Endodermal cell (in vitro differentiated cells): ENCODE measurements at places on chromosomes 16 and 17. TPM values are rescaled to one million over a fixed set of nuclear protein-coding genes. Genes with fewer than 3 reads are reported as not detected.

DNA sequence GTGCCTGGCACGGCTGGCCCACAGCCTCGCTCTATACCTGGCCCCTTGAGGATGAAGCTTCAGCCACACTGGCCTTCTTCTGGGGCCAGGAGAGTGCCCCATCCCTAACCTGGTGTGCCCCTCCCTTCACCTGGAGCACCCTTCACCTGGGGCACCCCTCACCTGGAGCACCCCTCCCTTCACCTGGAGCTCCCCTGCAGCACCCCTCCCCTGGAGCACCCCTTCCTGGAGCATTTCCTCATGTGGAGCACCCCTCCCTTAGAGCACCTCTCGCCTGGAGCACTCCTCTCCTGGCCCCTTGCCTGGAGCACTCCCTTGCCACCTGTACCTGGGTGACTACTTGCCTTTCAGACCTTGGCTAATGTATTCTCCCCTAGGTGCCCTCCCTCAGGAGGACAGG is 2.4 kb upstream of the FBXL16 start:
- peaks cover 83% of the 10 kb centered on the region for H3K27me3 ChIP-seq
- DNase-seq, result no peak
- H3K27ac ChIP-seq, result no peak overlapping the region
- no peaks in the 10 kb centered on the region for H3K36me3 ChIP-seq

- no peak overlapping the region for H3K4me3 ChIP-seq
- peaks cover 39% of the 10 kb centered on the region for H3K27me3 ChIP-seq
- no peak overlapping the region for H3K27ac ChIP-seq
These were observed 4.1 kb downstream of the SMTNL2 start for GRCh38 chr17:4588391-4588790.

- H3K4me1 ChIP-seq, result no peaks in the 10 kb centered on the region
- no peaks in the 10 kb centered on the region for H3K27me3 ChIP-seq
- H3K4me3 ChIP-seq, result no peak overlapping the region
- H3K36me3 ChIP-seq, result no peaks in the 10 kb centered on the region
These were observed 11.9 kb upstream of the TM4SF5 start for GRCh38 chr17:4759776-4760236.

DNA sequence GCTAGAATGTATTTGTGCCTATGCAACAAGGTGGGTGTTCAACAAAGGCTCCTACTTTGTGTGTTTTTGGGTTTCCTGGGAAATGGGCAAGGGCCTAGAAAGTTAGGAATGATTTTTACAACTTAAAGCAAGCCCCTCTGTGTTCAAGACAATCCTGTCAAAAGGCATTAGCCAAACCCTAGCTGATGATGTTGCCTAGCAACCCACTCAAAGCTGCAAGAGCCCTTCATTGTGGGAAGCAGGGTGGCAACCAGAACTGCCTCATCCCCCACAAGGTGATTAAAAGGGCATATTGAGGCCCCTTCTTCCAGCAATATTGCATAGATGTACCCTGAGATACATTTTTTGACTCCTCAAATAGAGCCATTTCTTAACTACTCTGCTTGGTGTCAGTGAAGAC is 16.0 kb upstream of the RASL10B start:
- no peaks in the 10 kb centered on the region for H3K27me3 ChIP-seq
- H3K4me1 ChIP-seq, result peaks cover 6% of the 10 kb centered on the region
- peaks cover 77% of the 10 kb centered on the region for H3K36me3 ChIP-seq
- no peak for DNase-seq

GRCh38 chr16:85105475-85105874 is 6.8 kb downstream of the CIBAR2 start:
- peaks cover 4% of the 10 kb centered on the region for H3K4me1 ChIP-seq
- H3K27ac ChIP-seq, result no peak overlapping the region
- H3K27me3 ChIP-seq, result no peaks in the 10 kb centered on the region

Gene TNFRSF13B
- total RNA-seq, result 1.6 TPM in 2 replicates

Gene WDR59
- total RNA-seq, result 92.0 and 105 TPM in 2 replicates

Gene CETP
- total RNA-seq, result not detected in 3 replicates

Gene SULT1A3
- 11.7 to 19.2 TPM (median 14.5 TPM) in 3 replicates for total RNA-seq
